Central memory CD8-positive, alpha-beta T cell (primary cell): ENCODE measurements at places on chromosomes 6 and 20.

DNA sequence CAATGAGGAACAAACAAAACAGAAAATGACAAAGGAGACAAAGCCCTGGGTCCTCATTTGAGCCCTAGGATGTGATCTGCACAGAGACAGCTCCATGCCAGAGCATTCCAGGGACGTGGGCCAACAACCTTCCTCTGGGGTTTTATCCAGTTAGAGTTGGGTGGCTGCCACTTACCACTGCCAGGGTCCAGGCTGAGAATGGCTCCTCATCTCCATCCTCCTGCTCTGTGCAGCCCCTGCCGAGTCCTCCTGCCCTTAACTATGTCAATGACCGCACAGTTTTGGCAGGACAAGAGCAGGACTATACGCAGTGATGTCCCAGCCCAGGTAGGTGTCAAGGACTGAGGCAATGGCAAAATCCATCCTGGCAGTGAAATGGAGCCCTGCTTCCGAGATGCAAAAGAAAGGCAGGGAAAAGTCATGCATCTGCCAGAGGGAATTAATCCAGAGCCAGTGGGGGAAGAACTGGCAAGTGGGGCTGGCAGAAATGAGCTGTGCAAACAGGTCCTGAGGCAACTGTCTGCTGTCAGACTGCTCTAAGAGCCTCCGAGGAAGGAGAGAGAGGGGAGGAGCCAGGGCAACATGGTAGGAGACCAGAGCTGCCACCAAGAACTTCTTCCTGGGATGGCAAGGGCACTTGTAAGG is 449.4 kb downstream of the PTPRT start:
- H3K27ac ChIP-seq = no peak overlapping the region
- no peaks in the 10 kb centered on the region for H3K27me3 ChIP-seq
- no peaks in the 10 kb centered on the region for H3K4me1 ChIP-seq
- H3K36me3 ChIP-seq = no peaks in the 10 kb centered on the region

- no peak for DNase-seq
- no peak overlapping the region for H3K27ac ChIP-seq
- no peaks in the 10 kb centered on the region for H3K4me1 ChIP-seq
- H3K4me3 ChIP-seq = no peak overlapping the region
- H3K27me3 ChIP-seq = no peaks in the 10 kb centered on the region
Measured at GRCh38 chr20:16299897-16300296, 273.4 kb downstream of the KIF16B start.

- H3K27me3 ChIP-seq = no peaks in the 10 kb centered on the region
- H3K27ac ChIP-seq = no peak overlapping the region
- peaks cover 18% of the 10 kb centered on the region for H3K4me1 ChIP-seq
- no peak for DNase-seq
Measured at GRCh38 chr20:34952671-34953070, 2.9 kb downstream of the GSS start.

- no peaks in the 10 kb centered on the region for H3K4me1 ChIP-seq
- H3K27ac ChIP-seq = no peak overlapping the region
- no peak for DNase-seq
- no peaks in the 10 kb centered on the region for H3K36me3 ChIP-seq
Measured at GRCh38 chr6:166743406-166744222, 116.6 kb upstream of the RPS6KA2 start.

DNA sequence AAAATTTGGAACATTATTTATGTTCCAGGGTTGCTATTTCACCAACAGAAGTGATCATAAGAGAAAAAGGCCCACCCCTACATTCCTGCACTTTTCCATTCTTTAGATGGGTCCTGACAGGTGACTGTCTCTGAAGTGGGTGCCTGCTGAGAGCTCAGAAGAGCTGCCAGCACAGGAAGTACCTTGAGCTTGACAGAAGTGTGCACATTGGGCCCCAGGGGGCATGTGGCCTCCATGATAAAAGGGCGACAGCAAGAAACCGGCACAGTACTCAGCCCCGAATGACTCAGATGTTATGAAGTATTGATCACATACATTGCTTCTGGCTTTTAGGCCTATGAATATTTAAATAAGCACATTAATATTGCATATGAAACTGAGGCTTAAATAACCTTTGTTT is 150.4 kb downstream of the PCSK2 start:
- peaks cover 3% of the 10 kb centered on the region for H3K27me3 ChIP-seq
- H3K27ac ChIP-seq = no peak overlapping the region
- peaks cover 2% of the 10 kb centered on the region for H3K36me3 ChIP-seq
- H3K4me3 ChIP-seq = no peak overlapping the region

DNA sequence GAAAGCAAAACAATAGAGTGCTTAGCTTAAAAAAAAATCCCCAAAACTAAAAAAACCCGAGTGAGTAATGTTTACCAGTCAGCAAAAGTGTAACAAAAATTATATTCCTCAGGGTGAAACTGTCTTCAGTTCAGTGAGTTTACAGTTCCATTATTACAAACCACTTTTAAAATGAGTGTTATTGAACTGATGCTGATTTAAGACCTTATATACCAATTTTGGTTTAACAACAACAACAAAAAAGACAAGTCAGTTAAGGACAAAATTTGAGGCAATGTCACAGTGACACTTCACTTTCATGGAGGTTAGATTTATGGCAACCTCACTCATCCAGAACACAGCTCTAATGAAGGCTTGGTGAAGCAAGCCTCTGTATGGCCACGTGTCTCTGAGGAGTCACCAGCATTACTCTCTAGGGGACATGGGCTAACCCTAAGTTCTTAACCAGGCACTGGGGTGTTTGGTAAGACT is 630.8 kb downstream of the PHF3 start:
- H3K4me3 ChIP-seq = no peak overlapping the region
- no peak overlapping the region for H3K27ac ChIP-seq
- H3K27me3 ChIP-seq = no peaks in the 10 kb centered on the region
- H3K36me3 ChIP-seq = no peaks in the 10 kb centered on the region
- H3K4me1 ChIP-seq = no peaks in the 10 kb centered on the region
- DNase-seq = no peak

GRCh38 chr20:4795394-4795793 is 73.7 kb downstream of the PRND start:
- H3K4me3 ChIP-seq = no peak overlapping the region
- peaks cover 69% of the 10 kb centered on the region for H3K36me3 ChIP-seq
- no peak for DNase-seq
- H3K4me1 ChIP-seq = peaks cover 15% of the 10 kb centered on the region

GRCh38 chr6:105509506-105510331 is 106.8 kb upstream of the PREP start:
- no peaks in the 10 kb centered on the region for H3K36me3 ChIP-seq
- no peak overlapping the region for H3K4me3 ChIP-seq
- DNase-seq = no peak
- H3K27ac ChIP-seq = no peak overlapping the region
- H3K4me1 ChIP-seq = peaks cover 7% of the 10 kb centered on the region

DNA sequence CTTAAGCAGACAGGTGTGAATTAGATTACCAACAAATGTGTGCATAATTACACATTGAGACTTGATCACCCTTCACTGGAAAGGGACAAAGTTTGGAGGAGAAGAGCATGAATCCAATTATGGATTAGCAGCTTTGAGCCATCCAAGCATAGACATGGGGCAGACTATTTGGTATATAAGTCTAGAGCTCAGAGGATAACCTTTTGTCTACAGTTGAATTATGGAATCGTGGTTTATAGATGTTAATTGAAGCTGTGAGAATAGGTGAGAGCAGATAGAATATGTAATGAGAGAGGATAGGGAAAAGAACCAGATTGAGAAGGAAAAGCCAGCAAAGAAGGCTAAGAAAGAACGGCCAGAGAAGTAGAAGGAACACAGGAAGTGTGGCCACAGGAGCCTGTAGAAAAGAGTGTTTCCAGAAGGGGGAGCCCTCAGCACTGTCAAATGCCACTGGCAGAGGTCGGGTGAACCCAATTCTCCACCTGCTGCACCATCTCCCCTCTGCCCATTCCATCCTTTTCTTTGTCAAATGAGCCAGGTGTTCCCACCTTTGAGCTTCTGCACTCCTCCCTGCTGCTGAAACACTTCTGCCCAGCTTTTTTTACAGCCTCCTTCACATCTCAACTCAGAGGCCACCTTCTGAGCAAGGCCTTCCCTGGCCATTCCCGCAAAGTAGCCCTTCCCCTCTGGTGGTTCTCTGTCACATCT is 7.3 kb downstream of the DNTTIP1 start:
- peaks cover 31% of the 10 kb centered on the region for H3K36me3 ChIP-seq
- H3K4me3 ChIP-seq = no peak overlapping the region
- no peak overlapping the region for H3K27ac ChIP-seq
- no peaks in the 10 kb centered on the region for H3K27me3 ChIP-seq

DNA sequence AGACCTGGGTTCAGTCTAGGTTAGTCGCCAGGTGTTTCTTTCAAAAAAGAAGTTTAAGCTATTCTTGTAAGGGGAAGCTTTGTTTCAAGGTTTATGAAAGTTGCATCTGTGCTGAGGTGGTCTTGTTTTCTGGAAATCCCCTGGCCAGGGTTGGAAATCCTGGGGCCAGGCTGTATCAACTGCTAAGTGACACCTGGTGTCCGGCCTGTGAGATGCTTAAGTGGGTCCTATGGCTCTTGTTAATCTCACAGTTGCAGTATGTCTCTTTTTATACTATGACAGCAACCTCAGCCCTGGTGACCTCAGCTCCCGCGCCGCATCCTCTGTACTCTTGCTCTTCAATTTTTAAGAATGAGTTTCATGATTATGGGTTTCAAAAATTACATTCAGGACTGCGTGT is 72.0 kb downstream of the CHMP4B start:
- peaks cover 11% of the 10 kb centered on the region for H3K27me3 ChIP-seq
- H3K4me3 ChIP-seq = no peak overlapping the region
- no peak for DNase-seq
- H3K4me1 ChIP-seq = peaks cover 13% of the 10 kb centered on the region
- no peak overlapping the region for H3K27ac ChIP-seq
- H3K36me3 ChIP-seq = peaks cover 2% of the 10 kb centered on the region

GRCh38 chr6:27700337-27700736 is 211.9 kb downstream of the OR2B2 start:
- no peak for DNase-seq
- no peak overlapping the region for H3K4me3 ChIP-seq
- peaks cover 19% of the 10 kb centered on the region for H3K4me1 ChIP-seq
- H3K36me3 ChIP-seq = peaks cover 20% of the 10 kb centered on the region
- no peak overlapping the region for H3K27ac ChIP-seq

DNA sequence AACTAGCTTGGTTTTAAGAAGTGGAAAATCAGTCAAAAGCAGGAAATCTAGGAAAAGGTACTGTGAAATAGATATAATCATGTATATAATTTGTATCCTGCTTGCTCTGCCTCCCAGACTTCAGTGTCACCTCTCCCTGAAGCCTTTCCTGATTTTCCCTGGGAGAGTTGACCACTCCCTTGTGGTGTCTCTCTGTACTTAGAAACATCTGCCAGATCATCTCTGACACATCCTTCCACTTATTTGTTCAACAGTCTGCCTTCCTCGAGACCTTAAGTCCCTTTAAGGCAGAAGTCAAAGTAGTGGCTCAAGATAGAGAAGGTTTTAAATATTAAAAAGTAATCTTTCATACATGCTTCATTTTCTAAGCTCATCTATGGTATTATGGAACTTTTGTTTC is 236.5 kb downstream of the CDKAL1 start:
- peaks cover 16% of the 10 kb centered on the region for H3K4me1 ChIP-seq
- no peaks in the 10 kb centered on the region for H3K36me3 ChIP-seq
- H3K27me3 ChIP-seq = no peaks in the 10 kb centered on the region
- no peak for DNase-seq

DNA sequence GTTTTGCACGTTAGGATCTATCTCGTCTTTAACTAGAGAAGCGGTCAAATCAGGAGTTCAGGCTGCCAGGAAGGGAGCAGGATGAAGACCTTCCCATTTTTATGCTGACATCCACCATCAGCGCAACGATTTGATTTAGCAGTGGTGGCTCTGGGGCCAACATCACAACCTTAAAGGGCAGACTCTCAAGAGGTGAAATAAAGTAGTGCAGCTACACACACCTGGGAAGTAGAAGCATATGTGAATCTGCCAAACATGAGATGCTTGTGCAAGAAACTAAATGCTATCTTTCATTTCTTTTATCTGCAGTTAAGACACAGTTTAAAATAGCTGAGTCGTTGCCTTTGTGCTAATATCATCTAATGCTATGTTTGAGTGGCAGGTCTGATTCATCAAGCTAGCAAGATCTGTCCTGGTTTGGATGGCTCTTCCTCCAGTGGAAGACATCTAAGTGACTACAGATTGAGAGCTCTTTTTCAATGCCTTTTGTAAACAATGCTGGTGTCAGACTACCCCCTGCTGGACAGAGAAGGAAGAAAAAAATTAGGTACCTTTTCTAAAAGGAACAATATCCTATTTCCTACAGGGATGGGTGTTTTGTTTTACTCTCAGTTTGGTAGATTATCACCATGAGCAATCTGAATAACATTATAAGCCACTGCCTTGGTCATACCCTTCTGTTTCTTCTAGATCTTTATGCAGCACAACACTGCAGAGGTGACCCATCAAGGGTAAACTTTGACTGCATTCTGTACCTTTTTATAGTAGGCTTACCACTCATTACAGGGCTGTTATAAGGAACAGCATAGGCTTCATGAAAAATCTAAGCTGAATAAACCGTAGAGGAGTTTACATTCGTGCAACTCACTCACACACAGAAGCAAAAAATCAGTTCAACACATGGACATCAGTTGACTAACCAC is 171.6 kb upstream of the FBXL4 start:
- H3K4me3 ChIP-seq = no peak overlapping the region
- H3K36me3 ChIP-seq = no peaks in the 10 kb centered on the region
- no peak for DNase-seq
- no peaks in the 10 kb centered on the region for H3K4me1 ChIP-seq
- no peak overlapping the region for H3K27ac ChIP-seq
- peaks cover 54% of the 10 kb centered on the region for H3K27me3 ChIP-seq

DNA sequence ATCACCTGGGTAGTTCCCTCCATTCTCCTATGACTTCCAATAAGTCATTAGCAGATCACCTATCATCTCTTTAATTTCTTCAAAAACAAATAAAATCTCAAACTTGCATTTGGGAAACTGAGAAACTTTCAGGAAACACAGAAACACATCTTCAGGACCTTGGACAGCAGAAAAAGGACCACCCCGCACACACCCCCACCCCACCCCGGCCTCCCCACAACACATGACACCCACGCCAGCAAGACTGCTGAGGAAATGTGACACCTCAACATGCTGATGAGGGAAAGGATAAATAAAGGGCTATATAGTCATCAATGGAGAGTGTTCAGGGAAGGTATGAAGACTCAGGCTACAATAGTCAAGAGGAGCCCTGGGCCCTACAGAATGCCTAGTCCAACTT is 15.6 kb upstream of the TRIM39 start:
- H3K4me1 ChIP-seq = peaks cover 75% of the 10 kb centered on the region
- H3K36me3 ChIP-seq = peaks cover 26% of the 10 kb centered on the region
- no peak for DNase-seq
